ENCODE measurements at places on chromosomes 1 and 21.

DNA sequence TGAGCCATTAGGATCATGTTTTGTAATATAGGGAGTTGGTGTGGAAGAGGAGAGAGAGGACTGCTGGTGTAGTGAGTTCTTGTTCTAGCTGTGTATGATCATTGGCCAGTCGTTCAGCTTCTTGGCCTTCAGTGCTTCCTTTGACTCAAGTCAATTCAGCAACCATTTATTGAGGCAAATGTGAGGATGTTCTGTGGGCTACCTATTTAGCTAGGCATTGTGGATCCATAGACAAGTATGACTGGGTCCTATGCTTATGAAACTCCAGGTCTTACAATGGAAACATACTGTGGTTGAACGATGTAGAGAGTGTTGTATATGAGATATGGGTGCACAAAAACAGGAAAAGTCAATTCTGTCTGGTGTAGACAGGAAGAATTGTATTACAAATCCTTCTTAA lies 41.7 kb downstream of the NFIA start:
- no peak for DNase-seq

GRCh38 chr1:240074422-240074821 lies 17.3 kb upstream of the FMN2 start:
- no peak for DNase-seq

DNA sequence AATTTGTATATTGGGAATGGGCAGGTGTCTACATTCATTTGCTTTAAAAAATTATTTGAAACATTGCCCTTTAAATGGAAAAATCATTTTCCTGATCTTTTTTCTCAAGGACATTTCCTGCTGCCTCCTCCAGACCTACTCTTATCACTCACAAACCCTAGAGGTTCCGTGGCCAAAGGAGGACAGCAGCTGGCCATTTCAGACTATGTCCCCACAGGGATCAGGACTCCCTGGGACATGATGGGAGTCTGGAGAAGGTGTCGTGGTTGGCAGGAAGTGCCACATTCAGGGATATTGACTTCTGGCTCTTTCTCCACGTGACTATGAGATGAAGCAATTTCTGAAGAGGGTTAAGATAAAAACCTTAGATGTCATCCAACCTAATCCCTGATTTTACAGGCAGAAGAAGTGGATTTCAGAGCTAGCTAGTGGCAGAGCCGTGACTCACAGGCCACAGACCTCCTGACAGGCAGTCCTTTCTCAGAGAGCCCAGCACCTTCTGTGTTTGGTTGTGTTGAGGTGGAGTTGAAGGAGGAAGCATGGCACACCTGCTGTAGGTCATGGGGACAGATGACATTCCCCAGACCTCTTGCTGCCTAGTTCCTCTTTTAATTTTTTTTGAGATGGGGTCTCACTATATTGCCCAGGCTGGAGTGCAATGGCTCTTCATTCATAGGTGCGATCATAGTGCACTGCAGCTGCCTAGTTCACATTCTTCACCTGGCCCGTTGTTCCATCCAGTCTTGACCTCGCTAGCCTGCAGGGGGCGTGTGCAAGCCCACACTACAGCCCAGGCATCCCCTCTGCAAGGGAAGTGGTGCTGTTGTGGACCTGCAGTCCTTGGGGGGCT lies 25.5 kb upstream of the IL10 start:
- DNase-seq = no peak

DNA sequence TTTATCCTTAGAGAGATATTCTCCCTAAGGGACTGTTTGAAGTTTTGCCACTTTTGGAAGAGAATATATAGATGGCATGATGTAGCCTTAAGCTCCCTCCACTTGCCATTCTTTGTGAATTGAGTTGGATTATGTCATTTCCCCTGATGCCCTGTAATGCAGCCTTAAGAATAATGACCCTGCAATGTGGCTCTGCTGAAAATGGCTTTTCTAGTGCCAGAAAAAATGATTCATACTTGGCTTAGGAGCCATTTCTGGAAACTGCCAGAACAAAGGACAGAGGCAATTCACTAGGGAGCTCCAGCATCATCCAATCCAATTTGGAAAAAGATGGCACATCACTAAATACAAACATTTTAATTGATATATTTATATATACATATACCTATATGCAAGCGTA lies 265.3 kb downstream of the SPATA17 start:
- DNase-seq = no peak

DNA sequence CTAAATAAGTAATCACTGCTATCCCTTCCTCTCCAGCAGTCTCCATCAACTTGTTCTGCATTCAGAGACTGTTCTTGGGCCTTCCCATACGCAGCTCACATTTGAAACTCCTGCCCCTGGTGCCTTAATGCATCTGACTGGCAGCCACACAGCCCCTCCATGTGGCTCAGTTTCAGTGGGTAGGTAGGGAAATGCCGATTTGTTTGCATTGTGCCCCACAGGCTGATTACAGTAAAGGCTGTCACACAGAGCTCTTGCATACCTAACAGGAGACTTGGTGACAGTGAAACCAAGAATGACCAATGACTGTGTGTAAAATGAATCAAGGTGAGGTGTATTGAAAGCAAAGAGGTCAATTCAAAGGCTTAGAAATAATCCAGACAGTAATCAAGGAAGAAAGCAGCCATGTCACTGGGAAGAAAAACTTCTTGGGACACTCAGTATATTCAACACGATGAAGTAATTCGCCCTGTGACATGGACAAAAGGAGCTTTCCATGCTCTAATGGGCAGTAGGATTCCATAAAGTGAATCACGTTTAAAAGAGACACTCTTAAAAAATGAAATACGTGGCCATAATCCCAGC lies 12.7 kb upstream of the B3GALNT2 start:
- no peak for DNase-seq

DNA sequence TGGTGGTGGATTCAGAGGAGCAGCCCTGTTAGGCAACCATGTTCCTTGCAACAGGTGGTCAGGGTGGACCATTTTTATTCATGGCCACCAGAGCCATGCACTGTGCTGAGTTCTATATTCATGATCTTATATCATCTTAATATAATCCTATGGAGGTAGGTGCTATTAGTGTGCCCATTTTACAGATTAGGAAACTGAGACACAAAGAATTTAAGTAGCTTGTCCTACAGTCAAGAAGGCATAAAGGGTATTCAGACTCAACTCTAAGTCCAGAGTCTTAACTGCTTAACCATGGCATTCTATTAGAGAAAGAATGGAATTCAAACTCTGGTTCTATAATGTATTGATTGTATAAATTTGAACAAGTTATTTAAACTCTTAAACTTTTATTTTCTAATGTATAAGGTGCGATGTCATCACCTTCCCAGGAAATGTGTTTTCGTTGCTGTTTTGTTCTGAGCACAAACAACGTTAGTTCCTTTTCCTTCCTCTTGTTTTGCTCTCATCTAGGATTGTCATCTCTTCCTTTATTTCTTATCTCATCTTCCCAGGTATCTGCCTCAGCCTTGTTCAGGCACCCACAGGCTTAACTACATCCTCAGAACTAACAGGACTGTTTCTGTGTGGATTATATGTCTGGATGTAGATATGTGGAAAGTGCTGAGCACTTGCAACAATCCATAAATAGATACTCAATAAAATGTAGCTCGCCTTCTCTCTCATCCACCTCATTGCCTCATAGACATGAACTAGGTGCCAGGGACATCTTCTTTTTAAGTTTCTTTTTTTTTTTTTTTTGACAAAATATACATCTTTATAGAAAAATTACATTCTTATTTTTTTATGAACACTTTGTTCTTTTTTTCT lies 207.1 kb downstream of the NFIA start:
- no peak for DNase-seq

GRCh38 chr1:53110370-53111072 lies 31.9 kb downstream of the SLC1A7 start:
- peak; percentile 63 for DNase-seq

DNA sequence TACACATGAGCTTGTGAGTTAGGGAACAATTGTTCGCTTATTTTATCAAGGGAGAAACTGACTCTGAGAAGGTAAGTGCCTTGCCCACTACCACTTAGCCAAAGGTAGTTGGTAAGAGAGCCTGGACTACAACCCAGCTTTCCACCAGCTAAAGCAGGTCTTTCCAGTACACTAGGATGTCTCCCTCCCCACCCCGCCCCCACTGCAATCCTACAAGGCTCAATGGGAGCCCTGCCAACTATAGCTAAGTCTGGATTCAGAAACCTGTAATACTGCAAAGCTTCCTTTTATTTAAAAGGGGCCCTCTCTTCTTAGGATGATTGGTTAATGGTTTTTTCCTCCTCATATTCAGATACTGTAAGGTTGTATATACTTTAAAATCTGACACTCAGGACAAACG lies 102.0 kb upstream of the C8B start:
- DNase-seq = no peak

DNA sequence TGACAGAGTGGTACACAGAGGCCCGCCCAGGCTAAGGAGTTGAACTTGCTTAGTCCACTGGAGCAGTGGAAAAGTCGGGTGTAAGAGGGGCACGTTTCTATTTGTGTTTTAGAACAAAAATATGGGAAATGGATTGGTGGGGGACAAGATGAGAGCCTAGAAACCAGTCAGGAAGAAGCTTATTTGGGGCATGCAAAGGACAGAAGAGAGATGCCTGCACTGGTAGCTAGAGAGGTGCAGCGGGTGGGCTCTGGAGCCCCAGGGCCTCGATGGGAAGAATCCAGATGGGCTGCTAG lies 1.2 kb upstream of the LIN9 start:
- no peak for DNase-seq

DNA sequence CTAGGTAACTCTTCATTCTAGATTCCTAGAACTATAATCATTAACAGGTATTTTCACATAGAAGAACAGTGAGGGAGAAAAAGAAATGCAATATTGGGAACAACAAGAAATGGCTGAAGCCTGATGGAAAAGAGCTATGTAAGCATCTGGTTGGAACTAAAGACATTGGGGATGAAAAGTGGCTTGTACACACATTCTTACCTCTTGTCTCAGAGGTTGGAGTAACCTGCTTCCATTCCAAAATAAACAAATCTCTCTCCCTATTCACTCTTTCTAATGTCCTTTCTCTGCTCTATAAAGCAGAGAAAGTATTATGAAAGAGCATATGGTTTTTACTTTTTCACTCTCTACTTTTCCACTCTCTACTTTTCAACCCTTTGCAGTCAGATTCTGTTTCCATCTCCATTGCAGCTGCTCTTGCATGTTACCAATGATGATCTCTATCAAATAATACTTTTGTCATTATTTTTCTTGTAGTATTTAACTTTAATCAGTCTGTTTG lies 37.5 kb downstream of the CMPK1 start:
- no peak for DNase-seq

GRCh38 chr1:97913506-97914139 lies 7.2 kb downstream of the DPYD start:
- no peak for DNase-seq

DNA sequence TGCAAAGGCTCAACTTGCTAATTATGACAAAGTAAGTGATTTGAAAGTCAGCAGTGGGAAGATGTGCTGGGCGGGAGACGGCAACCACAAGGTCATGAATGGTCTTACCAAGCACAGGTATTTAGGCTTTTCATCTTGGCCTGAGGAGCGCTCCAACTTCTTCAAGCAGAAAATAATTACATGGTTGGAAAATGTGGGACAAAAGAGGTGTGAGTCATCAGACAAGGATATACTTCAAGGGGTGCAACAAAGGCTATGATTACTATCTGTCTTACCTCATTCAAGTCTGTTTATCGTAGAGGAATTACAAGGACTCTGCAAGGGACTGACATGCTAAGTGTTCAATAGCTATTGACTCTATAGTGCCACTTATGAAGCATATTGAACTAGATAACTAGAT lies 2005.7 kb downstream of the MRPL39 start:
- DNase-seq = no peak

- no peak for DNase-seq
Observed at GRCh38 chr1:61953076-61953789, 211.0 kb downstream of the PATJ start.

DNA sequence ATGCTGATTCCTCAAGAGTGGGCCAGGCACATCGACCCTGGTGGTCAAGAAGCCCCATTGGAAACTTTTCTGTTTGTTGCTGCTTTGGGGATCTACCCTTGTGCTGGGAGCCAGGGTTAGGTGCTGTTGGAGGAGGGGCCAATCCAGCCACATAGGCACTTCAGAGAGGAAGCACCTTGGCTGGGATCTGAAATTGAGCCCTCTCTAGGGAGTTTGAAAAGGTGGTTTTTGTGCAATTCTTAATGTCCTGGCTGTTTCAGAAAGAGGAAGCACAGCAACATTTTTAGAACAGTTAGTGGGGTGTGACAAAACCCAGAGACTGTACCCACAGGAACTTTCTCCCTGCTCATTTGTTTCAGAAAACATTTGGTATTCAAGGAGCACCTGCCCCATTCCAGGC lies 17.2 kb upstream of the BEND5 start:
- DNase-seq = no peak

GRCh38 chr1:175493321-175494010 lies 249.9 kb downstream of the TNR start:
- no peak for DNase-seq

- no peak for DNase-seq
Observed at GRCh38 chr1:46517010-46517600, 27.5 kb downstream of the DMBX1 start.

- no peak for DNase-seq
Observed at GRCh38 chr1:36497207-36497606, 14.5 kb upstream of the CSF3R start.

DNA sequence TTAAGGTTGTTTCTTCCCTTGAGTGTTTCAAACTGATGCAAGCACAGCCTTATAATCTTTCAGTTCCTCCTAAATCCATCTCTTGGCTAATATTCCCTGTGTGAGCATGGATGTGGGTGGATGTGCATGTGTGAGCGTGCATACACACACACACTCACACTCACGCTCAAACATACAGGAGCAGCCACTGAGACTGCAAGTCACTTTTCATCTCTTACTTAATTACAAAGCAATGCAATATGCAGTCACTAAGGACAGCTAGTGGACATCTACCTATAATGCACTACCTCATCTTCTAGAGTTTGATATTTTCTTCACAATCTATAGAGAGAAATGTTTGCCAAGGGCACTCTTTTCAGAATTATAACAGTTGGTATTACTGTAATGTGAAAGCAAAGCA lies 1.4 kb downstream of the ESRRG start:
- no peak for DNase-seq

DNA sequence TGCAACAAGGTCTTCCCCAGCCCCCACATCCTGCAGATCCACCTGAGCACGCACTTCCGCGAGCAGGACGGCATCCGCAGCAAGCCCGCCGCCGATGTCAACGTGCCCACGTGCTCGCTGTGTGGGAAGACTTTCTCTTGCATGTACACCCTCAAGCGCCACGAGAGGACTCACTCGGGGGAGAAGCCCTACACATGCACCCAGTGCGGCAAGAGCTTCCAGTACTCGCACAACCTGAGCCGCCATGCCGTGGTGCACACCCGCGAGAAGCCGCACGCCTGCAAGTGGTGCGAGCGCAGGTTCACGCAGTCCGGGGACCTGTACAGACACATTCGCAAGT lies 3.8 kb downstream of the ZBTB18 start:
- no peak for DNase-seq

- no peak for DNase-seq
Observed at GRCh38 chr1:239792157-239792556, 299.5 kb upstream of the FMN2 start.
